Ovary (tissue), 10 donors: ENCODE measurements at places on chromosomes 1 and 21. TPM values are rescaled to one million over a fixed set of nuclear protein-coding genes. Genes with fewer than 3 reads are reported as not detected.

DNA sequence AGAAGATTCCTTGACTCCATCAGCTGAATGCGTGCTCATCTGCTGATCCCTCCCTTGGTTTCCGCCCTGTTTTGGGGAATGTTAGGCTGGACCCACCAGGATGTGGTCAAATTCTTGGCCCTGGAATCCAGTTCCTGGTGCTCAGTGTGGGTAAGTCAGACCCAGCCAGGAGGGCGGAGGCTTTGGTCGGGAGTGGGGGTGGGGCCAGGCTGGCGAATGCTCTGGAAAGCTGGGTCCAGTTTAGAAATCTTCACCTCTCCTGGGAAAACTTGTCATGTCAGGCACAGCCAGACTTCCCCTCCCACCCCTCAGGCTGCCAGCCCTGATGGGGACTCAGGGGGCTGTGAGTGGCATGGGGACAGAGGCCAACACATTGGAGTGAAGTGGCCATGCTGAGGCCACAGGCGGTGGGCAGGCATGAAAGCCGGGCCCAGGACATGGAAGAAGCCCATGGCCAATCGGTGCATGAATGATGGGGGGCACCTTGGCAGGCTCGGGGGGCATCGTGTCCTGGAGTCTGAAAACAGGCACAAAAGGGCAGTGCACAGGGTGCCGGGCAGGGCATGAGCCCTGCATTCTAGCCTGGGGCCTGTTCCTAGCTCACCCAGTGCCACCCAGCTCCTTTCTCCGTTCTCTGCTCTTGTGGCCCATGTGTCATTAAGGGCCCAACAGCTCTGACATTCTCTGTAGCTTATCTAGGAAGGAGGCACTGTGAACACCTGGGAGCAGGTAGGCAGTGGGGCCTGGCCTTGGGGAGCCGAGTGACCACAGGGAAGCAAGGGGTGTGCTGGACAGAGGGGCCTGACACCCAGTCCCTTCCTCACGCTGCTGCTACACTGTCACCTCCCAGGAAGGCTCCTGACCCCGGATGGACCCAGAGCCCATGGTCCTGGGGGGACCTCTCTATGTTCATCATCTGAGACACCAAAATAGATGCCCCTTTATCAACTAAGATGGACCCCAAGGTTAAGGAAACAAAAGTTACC is 14.6 kb upstream of the PADI1 start:
- no peaks in the 10 kb centered on the region for H3K4me1 ChIP-seq
- H3K27ac ChIP-seq: no peak overlapping the region
- DNase-seq: no peak
- no peak overlapping the region for H3K4me3 ChIP-seq
- H3K27me3 ChIP-seq: no peaks in the 10 kb centered on the region
- H3K36me3 ChIP-seq: no peaks in the 10 kb centered on the region

DNA sequence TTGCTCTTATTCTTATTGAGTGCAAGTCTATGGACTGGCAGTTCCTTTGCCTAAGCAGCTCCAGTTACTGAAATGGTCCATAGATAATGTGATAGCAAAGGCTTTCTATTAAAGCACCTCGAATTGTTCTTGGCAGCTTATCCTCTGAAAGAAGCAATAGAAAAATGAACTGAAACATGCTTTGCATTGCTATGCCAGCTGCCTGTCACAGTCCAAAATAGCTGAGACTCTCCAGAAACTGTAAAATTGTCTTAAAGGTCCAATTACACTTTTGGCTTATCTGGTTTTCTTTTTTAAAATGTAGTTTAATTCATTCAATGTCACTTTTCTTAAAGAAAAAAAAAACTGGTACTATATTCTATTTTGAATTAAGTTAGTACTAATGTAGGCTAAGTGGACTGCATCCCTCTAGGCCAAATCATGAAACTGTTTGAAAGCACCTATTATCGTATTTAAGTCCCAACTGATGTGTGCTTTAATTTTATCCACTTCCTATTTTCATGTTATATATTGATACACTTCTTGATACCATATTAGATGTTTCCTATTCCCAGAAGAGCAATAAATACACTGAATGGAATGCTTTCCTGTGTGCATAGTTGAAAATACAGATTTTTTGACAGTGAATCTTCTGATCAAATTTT is 208.0 kb upstream of the DEPDC1 start:
- no peaks in the 10 kb centered on the region for H3K4me1 ChIP-seq
- no peaks in the 10 kb centered on the region for H3K36me3 ChIP-seq

DNA sequence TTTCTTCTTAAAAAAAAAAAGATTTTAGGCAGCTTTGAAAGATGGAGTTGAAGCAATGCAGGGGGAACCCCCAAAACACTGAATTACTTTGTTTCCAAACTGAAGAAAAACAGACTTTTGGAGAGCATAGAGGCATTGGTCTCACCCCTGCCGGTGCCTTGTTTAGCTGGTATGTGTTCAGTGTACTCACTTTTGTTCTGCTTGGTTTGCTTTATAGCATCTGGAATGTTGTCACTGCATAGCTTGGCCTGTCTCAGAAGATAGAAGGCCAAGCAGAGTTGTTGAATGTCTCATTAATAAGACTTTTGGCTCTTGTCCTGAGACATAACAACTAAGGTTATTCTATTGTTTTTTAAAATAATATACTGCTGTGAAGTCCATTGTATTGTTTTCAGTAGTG is 6.9 kb downstream of the THRAP3 start:
- H3K36me3 ChIP-seq: no peaks in the 10 kb centered on the region
- no peak overlapping the region for H3K4me3 ChIP-seq
- peaks cover 5% of the 10 kb centered on the region for H3K4me1 ChIP-seq
- no peak for DNase-seq

GRCh38 chr1:75170981-75171380 is 36.8 kb downstream of the LHX8 start:
- no peaks in the 10 kb centered on the region for H3K27me3 ChIP-seq
- no peaks in the 10 kb centered on the region for H3K36me3 ChIP-seq
- H3K4me1 ChIP-seq: no peaks in the 10 kb centered on the region
- no peak overlapping the region for H3K27ac ChIP-seq
- no peak overlapping the region for H3K4me3 ChIP-seq

DNA sequence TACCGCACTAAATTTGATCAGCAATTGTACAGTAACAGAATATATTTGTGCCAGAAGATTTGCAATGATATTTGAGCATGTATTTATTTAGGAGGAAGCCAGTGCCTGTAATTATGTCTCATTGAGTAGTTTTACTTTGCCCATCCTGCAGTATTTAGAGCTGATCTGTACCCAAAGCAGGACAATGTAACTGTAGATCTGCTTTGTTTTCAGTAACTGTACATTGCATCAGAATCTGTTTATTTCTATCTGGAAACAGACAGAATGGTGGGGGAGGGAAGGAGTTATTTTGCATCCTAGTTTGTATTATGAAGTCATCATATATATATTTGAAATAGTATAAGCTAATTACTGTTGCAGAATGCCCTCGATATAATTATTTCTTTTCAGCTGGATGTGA is 36.2 kb upstream of the LRRC8C start:
- no peak for DNase-seq
- no peaks in the 10 kb centered on the region for H3K27me3 ChIP-seq
- H3K4me1 ChIP-seq: no peaks in the 10 kb centered on the region
- no peaks in the 10 kb centered on the region for H3K36me3 ChIP-seq
- H3K4me3 ChIP-seq: no peak overlapping the region

DNA sequence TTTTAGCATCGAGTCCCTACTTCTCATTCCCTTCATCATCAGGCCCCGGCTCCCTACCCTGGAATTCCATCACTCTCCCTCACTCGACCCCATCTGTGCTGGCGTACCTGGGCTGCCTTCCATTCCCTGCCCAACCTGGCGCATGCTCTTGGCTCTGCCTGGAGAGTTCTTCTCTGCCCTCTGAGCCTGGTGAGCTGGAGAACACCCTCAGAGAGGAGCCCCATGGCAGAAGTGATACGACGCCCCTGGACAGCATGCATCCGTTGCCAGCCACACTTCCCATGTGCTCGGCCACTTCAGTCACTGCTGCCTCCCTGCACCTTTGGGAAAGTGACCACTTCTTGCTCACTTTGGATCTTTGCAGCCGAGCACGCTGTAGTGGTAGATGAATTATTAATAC is 30.1 kb downstream of the OLFML2B start:
- H3K27ac ChIP-seq: no peak overlapping the region
- no peaks in the 10 kb centered on the region for H3K27me3 ChIP-seq
- no peak overlapping the region for H3K4me3 ChIP-seq
- no peak for DNase-seq

- H3K4me1 ChIP-seq: peaks cover 13% of the 10 kb centered on the region
- H3K4me3 ChIP-seq: no peak overlapping the region
- DNase-seq: no peak
- H3K27me3 ChIP-seq: no peaks in the 10 kb centered on the region
Observed at GRCh38 chr1:208187499-208188041, 56.6 kb downstream of the PLXNA2 start.

GRCh38 chr1:210558302-210558701 is 229.6 kb downstream of the HHAT start:
- H3K27ac ChIP-seq: no peak overlapping the region
- H3K27me3 ChIP-seq: no peaks in the 10 kb centered on the region
- H3K36me3 ChIP-seq: no peaks in the 10 kb centered on the region
- H3K4me1 ChIP-seq: no peaks in the 10 kb centered on the region
- no peak overlapping the region for H3K4me3 ChIP-seq
- DNase-seq: peak; percentile 31

- no peaks in the 10 kb centered on the region for H3K4me1 ChIP-seq
- no peak overlapping the region for H3K4me3 ChIP-seq
- no peaks in the 10 kb centered on the region for H3K27me3 ChIP-seq
- H3K27ac ChIP-seq: no peak overlapping the region
- H3K36me3 ChIP-seq: no peaks in the 10 kb centered on the region
Observed at GRCh38 chr1:5576011-5576672, 416.1 kb downstream of the NPHP4 start.

GRCh38 chr1:167118188-167118587 is 24.3 kb downstream of the STYXL2 start:
- no peak overlapping the region for H3K27ac ChIP-seq
- no peaks in the 10 kb centered on the region for H3K27me3 ChIP-seq
- H3K36me3 ChIP-seq: no peaks in the 10 kb centered on the region
- no peak overlapping the region for H3K4me3 ChIP-seq
- H3K4me1 ChIP-seq: peaks cover 4% of the 10 kb centered on the region

NT5C1A gene
- 1.7 TPM for total RNA-seq

NHLH1 gene
- not detected for total RNA-seq

CRYAA gene
- total RNA-seq: not detected

PSMD4 gene
- total RNA-seq: 87.3 TPM

TRIM17 gene
- total RNA-seq: 9.4 TPM

OR2T11 gene
- total RNA-seq: not detected
